ENCODE measurements at places on chromosomes 5 and 9.
A peak's percentile ranks its signal among the peaks of the same experiment; 100 is the strongest.

- no peak for DNase-seq
These were observed at the start of gene HMCN2 for GRCh38 chr9:130265431-130266235. TSS of gene HMCN2 (plus strand) at chr9:130265760. CDS start at chr9:130265879, 119 bp downstream.

- DNase-seq: no peak
These were observed 377.1 kb downstream of the EFNA5 start for GRCh38 chr5:107293541-107294210.

DNA sequence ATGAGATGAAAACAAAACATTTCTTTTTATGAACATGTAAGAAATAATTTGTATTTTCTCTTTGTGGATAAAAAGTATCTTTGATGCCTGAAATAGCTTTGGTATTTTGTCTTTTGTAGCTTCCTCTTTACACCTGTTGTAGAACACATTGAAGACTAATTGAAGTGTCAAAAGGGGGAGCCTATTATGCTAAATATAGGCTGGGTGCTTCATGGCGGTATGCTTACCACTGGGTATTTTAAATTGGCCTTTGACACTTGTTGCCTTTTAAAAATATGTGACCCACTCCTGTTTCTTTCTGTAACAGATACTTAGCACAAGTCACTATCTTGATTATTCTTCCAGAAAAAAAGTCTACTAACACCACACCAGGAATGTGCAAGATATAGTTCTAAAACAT, 226.4 kb downstream of the KIAA0825 start:
- DNase-seq: no peak

- DNase-seq: no peak
These were observed 182.9 kb upstream of the MAP1B start for GRCh38 chr5:71924325-71924724.

DNA sequence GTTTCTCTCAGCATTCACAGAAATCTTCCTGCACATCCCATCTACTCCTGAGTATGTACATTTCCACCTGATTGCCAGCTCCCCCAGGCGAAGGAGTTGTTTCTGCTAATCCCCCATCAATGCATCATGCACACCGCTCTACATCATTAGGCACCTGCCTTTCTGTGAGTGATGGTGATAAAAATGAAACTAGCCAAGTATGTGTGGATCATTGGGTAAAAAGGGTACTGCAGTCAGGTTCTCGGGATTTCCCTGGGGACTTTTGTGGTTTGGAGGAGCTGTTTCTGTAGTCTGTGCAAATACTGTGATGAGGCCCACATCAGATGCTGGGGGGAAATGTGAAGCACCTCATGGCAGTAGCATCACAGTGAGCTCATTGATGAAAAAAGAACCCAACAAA, 30.4 kb downstream of the CAMK4 start:
- DNase-seq: no peak

- DNase-seq: no peak
These were observed 203.2 kb downstream of the TLR4 start for GRCh38 chr9:117907420-117907819.

DNA sequence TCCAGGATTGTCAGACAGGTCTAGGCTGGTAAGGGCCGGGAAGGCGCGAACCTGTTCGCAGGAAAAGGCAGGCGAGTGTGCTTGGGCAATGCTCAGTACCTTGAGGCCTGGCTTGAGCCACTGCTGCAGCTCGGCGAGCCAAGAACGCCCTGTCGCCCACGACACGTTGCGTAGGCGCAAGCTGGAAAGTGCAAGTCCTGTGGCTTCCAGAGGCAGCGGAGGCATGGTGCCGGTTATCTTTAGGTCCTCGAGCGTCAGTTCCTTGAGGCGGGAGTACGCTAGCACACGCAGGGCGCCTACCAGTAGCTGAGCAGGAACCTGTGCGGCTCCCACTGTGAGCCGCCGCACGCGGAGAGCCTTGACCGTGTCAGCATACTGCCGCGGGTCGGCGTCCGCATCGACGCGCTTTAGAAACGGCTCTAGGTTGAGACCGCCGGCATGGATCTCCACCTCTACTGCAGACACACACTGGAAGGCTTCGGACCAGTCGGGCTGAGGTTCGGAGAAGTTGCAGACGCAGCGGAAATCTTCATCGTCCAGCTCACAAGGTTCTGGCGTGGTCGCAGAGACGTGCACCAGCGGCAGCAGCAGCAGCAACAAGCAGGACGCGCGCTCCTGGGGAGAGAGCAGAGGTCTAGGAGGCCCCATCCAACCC, 482 bp downstream of the CD14 start:
- peak; percentile 41 for DNase-seq

- no peak for DNase-seq
These were observed 31.2 kb upstream of the DTWD2 start for GRCh38 chr5:119019501-119019900.

DNA sequence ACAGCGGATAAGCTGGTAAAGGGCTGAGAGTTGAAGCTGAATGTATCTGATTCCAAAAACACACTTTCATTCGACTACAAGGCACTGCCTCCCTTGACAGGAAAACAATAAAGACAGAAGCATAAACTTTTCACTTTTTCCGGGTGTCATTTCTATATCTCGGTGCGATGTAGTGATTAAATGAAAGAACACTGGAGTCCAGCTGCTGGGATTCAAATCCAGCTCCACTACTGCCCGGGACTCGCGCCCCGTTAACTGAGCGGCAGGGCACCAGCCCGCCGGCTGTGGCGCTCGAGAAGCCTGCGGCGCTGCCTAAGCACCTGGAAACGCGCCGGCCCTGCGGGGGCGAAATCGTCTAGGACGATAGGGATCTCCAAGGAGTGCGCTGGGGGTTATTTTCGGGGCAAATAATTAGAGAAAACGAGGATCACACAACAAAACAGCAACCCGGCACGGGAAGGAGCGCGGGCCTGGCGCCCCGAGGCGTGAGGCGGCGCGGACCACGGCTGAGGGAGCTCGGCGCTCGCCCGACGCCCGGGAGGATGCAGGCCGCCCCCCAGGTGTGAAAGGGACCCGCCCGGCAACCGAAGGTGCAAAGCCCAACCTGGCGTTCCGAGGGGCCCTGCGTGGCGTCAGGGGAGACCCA, 837 bp downstream of the UIMC1 start:
- DNase-seq: peak; percentile 82

DNA sequence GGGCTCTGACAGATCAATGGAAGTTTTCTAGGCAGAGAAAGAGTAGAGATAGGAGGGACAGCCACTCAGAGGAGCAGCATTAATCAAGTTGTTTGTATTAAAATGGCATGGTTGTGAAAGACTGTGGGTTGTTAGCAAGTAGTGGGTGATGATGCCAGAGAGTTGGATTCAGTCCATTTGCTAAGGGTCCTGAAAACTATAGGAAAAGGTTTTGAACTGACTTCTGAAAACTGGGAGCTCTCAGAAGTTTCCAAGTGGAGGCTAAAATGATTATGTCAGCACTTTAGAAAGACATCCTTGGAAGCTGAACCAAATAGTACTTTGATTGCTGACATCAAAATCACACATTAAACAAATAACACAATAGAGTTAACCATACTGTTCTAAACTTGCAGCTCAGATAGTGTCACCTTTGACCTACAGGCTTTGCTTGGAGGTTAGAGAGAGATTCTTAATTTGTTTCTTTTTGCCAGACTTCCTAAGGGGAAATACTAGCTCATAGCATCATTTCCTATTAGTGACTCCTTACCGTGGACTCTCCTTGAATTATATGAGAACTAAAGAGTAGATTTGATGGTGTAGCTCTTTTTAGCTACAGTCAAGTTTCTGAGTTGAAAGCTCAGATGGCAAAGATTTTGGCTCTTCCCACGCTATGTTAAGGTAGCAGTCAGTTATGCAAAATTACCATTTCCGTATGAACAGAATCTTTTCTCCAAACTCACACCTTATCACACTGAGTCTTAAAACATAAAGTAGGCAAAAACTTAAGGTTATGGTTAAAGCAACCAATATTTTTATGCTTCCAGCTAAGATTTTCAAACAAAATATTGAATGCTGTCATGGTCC, 277.1 kb downstream of the NR3C1 start:
- no peak for DNase-seq

- DNase-seq: no peak
These were observed 297.8 kb downstream of the CWC27 start for GRCh38 chr5:65066387-65067146.

GRCh38 chr9:63816751-63817621, 1468.0 kb downstream of the FOXD4L5 start:
- DNase-seq: peak; percentile 88

DNA sequence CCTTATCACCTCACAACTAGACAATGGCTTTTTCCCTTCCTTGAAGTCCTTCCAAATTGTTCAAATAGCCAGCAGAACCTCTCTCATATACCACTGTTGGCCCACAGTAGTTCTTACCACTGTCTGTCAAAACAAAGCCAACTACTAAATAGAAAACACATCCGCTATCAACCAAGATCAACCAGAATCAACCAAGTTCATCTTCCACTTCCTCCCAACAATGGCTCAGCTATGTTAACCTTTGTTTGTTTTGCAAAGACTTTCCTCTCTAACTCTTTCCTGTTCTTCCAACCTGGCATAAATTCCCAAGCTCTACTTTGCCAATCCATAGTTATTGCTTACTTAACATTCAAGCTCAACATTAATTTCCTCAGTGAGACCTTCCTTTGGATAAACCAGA, 15.2 kb downstream of the ELL2 start:
- no peak for DNase-seq

- no peak for DNase-seq
These were observed 502.5 kb upstream of the SEMA6A start for GRCh38 chr5:117077142-117077541.

DNA sequence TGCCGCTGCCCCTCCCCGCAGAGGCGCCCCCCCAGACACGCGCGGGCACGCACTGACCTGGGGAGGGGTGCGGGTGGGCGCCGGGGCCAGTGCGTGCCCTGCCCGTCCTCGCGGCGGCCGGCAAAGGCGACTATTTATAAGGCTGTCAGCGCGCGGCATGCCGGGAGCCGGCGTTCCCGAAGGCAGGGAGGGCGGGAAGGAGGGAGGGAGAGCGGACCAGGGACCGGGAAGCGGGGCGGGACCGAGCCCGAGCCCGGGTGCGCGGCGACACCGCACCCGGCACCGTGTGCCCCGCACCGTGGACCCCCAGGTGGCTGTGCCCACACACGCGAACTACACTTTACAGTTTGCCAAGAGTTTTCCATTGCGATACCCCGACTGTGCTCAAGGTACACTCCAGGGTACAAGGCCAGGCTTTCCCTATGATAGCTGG, at the start of gene AK1:
TSS of gene AK1 (minus strand) at position 110 of the 433 bp plus-strand sequence. CDS start 3,058 bp downstream, outside the sequence.
- DNase-seq: peak; percentile 87

DNA sequence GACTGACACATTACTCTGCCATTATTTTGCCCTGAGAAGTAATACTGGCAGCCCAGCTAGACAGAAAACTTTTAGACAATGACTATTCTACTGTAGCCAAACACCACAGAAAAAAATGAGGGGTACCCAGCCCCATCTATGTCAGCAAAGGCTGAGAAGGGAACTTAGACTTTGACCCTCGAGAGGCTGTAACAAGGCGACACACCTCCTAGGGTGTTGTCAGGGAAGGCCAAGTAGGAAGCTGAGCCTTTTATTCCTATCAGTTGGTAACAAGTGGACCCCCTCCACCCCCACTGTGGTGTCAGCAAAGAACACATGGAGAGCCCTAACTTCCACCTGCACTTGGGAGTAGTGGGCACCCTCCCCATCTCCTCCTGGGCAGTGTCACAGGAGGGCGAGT, 55.6 kb downstream of the SPTLC1 start:
- DNase-seq: no peak

GRCh38 chr9:124088476-124088837, 76.9 kb downstream of the LHX2 start:
- no peak for DNase-seq

DNA sequence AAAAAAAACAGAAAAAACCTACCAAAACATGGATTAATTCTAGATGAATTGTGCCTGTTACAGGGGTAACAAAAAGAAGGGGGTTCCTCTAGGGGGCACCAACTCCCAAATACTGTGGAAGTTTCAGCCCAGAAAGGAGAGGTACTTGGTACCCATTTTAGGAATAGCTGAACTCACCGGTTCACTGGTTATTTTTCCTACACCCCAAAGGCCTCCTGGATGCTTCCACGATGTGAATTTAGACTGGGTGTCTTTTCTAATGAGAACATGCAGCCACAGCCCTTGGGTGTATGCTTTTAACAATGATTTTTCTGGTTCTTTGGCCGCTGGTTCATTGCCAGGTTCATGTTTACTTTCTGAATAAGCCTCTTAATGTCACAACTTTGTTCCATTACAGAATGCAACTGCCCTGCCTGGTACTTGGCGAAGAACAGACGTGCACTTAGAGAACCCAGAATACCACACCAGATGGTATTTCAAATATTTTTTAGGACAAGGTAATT, 46.7 kb downstream of the GARNL3 start:
- DNase-seq: peak; percentile 40

DNA sequence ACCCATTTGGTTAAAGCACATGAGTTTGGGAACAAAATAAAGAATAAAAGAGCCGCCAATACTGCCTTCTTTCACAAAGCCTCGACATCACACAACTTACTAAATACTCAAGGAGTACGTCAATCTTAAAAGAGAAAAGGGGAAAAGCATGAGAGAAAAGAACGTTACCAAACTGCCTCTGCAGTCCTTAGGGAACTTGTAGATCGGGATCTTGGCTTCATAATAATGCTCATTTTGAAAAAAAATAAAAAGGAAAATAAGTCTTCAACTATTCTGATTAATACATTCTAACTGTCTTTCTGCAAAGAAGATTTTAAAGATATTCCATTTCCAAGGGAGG, 618.4 kb downstream of the PDE4D start:
- DNase-seq: no peak

DNA sequence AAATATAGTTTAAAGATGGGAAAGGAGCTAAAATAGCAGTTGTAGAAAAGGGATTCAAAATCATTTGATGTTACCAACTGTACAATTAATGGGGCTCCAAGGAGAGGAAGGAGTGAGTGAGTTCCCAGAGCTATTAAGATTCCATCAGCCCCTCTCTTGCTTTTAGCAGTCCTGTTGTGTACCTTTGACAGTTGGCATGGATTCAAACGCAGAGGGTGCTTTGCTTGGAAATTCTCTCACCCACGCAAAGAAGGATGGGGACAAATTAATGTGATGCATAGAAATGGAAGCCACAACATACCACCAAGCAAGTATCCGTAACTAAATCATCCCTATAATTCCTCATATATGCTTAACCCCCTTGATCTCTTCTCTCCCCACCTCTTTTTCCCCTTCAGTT, 461.3 kb downstream of the EBF1 start:
- no peak for DNase-seq

- DNase-seq: peak; percentile 53
These were observed 16.6 kb downstream of the SH3PXD2B start for GRCh38 chr5:172437445-172438318.

GRCh38 chr5:64166201-64166959, 737 bp downstream of the RNF180 start:
- peak; percentile 14 for DNase-seq

DNA sequence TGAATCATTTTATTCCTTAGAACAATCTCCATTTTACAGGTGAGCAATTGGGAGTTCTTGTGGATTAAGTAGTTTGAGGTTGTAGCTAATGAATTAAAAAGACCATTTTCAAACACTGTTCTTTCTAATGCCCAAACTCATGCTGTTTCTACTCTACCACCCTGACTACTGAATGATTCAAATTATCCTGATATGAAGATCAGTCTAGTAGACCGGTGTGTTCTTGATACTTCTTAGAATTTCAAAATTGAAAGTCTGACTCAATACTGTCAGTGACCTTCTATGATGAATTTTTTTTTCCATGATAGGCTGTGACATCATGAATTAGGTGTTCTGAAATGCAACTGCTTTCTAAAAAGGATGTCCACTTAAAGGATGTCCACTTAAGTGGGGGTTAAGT, 515.5 kb downstream of the DMAC1 start:
- DNase-seq: no peak

GRCh38 chr9:113463418-113464285, at the start of gene RGS3:
TSS of gene RGS3 (plus strand) at chr9:113463727. CDS start at chr9:113463803, 76 bp downstream.
- peak; percentile 60 for DNase-seq

- no peak for DNase-seq
These were observed 84.4 kb downstream of the HTR4 start for GRCh38 chr5:148569948-148570347.

Measured in AG08396 (cell line).